ENCODE measurements at places on chromosomes 2 and 18.

GRCh38 chr2:75055142-75055819, 96.8 kb downstream of the POLE4 start:
- no peak for DNase-seq

- no peak for DNase-seq
Observed at GRCh38 chr2:88808083-88808482, 116.6 kb downstream of the RPIA start.

DNA sequence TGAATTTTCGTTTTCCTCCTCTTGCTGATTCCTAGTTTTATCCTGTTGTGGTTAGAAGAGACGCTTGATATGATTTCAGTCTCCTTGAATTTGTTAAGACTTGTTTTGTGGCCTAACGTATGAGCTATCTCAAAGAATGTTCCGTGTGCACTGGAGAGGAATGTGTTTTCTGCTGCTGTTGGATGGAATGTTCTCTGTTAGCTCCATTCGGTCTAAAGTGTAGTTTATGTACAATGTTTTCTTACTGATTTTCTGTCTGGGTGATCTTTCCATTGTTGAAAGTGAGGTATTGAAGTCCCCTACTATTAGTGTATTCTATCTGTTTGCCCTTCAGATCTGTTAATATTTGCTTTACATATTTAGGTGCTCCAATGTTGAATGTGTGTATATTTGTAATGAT, 25.9 kb downstream of the COLEC11 start:
- DNase-seq: no peak

DNA sequence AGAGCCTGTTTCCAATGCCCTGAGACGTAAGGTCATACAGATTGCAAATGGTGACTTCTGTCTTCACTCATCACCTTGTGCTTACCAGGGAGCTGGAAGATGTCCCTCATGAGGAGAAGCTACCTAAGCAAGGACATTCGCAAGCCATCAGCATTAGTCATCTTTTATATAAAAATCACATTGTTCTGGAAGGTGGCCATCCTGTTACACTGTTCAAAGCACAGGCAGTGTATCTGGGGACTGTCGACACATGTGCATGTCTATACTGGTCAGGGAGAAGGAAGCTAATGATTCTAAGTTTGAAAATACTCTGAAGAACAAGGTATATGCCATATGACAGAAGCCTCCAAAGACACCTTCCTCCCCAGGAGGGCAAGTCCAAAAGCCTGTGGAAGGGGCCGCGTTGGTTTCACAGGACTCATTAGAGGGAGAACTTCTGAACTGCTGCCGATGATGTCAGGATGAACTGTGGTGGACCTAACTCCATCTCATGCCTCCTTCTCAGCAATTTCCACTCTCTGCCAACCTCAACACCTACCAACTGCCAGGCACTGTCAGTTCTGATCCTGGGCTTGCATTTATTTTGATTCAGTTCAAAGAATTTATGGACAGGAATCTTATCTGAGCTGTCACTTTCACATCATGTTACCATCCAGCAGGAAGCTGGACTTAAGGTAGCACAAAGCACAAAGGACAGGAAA, 39.4 kb downstream of the DNER start:
- no peak for DNase-seq

- no peak for DNase-seq
Observed at GRCh38 chr2:206887745-206888144, 51.6 kb upstream of the CPO start.

DNA sequence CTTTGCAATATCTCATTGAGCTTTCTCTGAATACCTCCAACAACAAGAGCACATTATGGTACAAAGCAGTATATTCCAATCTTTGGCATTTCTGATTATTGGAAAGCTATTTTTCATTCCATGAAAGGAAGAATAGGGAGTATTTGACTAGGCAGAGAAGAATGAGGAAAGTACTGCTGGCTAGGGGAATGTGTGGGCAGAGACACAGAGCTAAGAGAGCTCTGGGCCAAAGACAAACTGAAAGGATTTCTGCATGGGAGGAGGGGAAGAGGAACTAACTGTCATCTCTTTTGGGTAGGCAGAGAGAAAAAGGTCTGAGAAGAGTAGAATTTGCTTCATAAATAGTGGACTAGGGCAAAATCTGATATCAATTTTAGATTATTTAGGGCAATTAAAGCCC, 150.8 kb downstream of the CCDC85A start:
- DNase-seq: no peak

DNA sequence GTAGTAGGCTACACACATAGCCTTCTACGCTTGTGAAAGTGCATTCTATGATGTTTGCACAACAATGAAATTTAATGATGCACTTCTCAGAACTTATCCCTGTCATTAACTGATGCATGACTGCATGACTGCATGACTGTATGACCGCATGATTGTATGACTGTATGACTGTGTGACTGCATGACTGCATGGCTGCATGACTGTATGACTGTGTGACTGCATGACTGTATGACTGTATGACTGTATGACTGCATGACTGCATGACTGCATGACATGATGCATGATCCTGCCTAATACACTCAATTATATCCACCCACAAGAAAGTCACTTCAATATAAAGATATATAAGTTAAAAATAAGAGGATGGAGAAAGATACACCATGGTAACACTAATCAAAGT, 365.4 kb upstream of the FSIP2 start:
- no peak for DNase-seq

All from stimulated activated CD4-positive, alpha-beta T cell treated with anti-CD3 and anti-CD28 coated beads, TNF-alpha, amount 100 ng/mL, for 1 hour (primary cell).